NCI-H446 treated with DMSO at 0.1 percent for 48 hours (cell line): ENCODE measurements at places on chromosomes 6 and 20.

DNA sequence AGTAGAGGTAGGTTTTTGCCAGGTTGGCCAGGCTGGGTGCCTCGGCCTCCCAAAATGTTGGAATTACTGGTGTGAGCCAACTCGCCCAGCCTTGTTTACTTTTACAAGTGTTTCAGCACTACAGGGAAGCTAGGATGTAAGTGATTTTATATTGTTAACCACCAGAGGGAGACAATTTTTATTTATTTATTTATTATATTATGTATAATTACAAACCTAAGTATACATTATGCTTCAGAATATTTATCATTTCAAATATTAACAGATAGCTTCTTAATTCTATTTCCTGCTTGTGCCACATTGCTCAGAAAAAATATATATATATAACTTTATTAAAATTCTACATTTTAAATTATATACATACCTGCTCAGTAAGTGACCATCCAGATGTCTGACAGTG is 9.8 kb downstream of the MMUT start:
- no peak for DNase-seq

DNA sequence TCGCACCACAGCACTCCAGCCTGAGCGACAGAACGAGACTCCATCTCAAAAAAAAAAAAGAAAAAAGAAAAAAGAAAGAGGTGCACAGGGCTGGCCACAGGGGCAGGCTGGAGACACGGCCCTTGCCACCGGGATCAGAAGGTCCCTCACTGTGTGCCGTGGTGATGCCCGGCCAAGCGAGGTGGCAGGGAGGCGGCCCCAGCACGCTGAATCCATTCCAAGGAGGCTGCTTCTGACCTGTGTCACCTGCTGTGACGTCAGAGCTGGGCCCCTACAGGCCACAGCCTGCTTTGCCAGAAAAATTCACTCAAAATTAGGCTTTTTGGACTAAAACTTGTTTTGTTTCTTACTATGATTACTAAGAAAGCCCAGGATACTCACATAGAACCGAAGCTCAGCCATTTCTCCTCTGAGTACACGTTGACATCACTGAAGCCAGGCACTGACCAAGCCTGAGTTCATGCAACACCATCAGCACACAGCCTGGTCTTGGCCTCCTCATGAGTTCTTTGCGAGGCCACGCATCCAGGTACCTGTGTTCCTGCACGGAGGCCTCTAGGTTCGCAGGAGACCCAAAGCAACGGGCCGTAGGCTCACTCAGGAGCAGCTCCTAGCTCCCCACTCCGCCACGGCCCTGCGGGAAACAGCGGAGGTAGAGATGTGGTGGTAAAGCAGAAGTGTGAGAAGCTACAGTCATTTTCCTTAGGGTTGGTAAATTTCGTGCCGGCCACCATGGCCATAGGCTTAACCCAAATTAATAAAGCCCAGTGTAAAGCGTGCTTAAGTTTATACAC is 67.8 kb downstream of the THBS2 start:
- no peak for DNase-seq

- no peak for DNase-seq
Measured at GRCh38 chr20:56004007-56004406, 1.3 kb downstream of the CBLN4 start.

DNA sequence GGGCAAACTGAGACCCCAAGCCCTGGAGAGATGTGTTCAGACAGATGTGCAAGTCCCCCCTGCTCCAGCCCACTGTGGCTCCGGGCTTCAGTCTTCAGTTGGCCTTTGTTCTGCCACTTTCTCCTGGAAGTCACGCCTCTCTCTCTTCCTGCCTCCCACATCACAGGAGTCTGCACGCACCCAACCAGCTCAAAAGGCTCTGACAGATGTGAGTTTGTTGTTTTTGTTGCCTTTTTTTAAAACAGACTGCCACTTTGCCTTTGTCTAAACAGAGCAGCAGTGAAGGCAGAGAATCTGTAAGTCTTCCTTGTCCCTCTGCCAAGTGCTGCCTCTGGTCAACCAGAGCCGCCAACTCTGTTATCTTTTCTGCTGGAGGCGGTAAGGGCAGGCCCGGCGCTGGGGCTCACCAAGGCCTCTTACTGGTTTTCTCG is 149.7 kb downstream of the TFAP2C start:
- DNase-seq, result no peak

DNA sequence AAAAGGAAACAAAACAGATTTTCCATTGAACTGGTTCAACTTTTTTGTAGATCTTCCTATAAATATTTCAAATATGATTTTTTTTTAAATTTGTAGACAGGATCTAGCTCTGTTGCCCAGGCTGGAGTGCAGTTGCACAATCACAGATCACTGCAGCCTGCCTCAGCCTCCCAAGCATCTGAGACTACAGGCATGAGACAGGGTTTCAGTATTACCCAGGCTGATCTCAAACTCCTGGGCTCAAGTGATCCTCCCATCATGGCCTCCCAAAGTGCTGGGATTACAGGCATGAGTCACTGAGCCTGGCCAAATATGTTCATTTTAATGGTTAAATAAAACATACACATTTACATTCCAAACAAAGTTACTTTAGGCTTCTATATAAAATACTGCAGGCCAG is 33.6 kb downstream of the SAMHD1 start:
- no peak for DNase-seq

- no peak for DNase-seq
Measured at GRCh38 chr6:15036690-15037245, 209.1 kb upstream of the JARID2 start.

DNA sequence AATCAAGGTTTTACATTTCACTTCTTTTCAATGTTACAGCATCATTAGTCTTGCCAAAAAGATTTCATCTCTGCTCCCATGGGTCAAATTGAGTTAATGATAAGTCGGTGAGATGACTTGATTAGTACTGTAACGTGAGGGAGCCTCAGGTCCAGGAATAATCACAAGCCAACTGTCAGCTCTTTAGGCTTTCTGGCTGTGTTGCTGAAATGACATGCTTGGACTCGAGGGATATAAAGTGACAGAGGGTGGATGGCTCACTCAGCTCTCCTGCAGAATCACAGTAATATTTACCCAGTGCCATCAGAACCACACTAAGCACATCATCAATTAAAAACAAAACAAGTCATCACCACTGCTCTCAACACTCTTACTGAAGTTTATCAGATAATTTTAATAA is 196.2 kb upstream of the THEMIS start:
- peak; percentile 23 for DNase-seq

- no peak for DNase-seq
Measured at GRCh38 chr20:44400671-44400969, 45.1 kb downstream of the HNF4A start.

DNA sequence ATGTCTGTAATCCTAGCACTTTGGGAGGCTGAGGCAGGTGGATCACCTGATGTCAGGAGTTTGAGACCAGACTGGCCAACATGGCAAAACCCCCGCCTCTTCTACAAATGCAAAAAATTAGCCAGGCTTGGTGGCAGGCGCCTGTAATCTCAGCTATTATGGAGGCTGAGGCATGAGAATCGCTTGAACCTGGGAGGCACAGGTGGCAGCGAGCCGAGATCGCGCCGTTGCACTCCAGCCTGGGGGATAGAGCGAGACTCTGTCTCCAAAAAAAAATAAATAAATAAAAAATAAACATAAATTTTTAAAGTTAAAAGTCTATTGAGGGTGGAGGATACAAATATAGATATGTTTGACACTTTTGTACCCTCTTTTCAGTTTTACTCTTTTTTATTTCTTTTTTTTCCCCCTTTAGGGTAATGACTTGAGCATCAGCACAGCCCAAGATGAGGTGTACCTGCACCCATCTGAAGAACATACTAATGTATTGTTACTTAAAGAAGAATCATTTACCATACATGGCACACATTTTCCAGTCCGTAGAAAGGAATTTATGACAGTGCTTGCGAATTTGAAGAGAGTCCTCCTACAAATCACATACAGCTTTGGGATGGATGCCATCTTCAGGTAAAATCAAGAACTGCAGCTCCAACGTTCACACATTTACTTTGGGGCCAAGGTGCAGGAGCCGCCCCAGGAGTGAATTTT is 368.9 kb downstream of the LAMA2 start:
- DNase-seq, result peak; percentile 33

DNA sequence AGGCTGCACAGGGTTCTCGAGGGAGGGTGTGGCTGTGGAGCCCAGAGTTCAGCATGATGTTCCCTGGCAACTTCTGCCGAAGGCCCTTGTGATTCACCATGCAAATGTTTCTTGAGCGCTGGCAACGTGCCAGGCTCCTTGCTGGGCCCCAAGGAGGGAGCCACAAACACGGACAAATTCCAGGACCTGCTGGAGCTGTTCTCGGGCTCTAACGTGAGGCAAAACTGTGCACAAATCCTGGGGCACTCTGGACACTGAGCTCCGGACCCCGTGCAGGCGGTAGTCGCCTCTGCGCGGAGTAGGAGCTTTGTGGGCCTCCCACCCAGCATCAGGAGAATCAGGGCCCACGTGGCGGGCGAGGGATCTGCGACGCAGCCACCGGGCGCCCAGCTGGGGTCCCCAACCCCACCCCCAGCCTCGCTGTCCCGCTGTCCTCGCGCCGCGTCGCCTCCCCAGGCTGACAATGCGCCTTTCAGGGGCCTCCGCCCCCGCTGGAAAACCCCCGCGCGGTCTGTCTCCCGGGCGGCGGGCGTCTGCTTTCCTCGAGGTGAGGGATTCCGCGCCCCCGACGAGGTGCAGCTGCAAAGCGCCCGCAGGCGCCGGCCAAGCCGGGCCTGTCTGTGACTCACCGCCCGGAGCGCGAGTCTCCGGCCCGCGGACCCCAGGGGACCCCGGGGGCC is 31.7 kb upstream of the SCUBE3 start:
- no peak for DNase-seq

DNA sequence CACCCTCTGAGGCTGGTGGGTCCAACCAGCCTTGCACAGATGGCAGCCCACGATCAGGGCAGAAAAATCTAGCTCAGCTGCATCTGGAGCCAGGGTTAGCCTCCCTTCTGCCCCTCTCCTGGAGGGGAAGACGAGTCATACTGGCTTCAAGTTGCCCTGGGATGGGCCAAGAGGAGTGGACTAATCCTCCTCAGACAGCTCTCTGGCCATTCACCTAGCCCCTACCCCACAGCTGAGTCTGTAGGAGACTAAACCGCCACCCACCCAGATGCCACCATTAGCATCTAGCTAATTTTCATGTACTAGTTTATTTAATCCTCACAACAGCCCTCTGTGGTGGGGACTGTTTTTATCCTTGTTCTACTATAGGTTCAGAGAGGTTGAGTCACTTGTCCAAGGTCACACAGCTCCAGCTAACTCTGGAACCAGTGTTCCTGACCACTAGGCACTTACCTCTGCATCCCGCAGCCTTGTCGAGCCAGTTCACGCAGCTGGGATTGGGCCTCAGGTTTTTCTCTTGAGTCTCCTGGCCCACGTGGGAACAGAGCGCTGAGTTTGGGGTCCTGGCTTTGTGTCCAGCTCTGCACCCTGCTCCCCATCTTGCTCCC is 48.5 kb upstream of the CCDC167 start:
- no peak for DNase-seq

DNA sequence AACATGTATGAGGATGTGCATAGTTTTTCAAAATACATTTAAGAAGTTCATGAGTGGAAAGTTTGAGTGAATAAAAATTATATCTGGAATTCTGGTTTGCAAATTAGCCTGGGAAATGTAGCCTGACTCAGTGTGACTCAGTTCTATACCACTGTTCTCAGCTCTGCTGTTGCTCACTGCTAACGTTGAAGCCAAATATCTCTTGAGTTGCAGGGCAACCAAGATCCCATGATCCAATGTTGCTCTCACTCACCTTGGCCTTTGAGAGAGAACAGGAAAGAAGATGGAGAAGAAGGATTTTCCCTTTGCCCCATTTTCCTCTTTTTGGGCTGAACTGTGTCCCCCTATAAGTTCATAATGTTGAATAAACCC is 28.9 kb downstream of the PSMB9 start:
- DNase-seq, result no peak

- DNase-seq, result no peak
Measured at GRCh38 chr6:31905041-31905440, 3.2 kb upstream of the ZBTB12 start.

DNA sequence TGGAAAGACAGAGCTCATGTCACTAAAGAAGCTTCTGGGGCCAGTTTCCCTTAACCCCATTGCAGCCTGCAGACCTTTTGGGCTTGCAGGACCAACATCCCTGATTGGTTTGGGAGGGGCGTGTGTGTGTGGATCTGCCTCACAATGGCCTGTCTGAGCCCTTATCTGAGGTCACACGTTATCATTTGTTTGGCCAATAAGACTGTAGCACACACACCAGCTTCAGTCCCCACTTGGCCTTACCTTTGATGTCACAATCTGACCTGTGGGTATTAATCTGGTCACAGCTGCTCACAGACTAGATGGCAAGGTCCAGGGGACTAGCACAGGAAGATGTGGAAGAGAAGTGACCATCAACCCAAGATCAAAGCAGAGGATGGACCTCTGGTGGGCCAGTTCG is at the start of gene SCP2D1:
Gene SCP2D1 (plus strand): TSS at position 301 of the 400 bp plus-strand sequence. CDS start 33 bp downstream, at position 334.
- DNase-seq, result no peak

- no peak for DNase-seq
Measured at GRCh38 chr6:166907871-166908806, 48.2 kb downstream of the RNASET2 start.

GRCh38 chr20:11849270-11849915 is 68.3 kb upstream of the BTBD3 start:
- no peak for DNase-seq
